Inflammatory macrophage treated with lipopolysaccharide for 4 hours (primary cell): ENCODE measurements at places on chromosomes 11 and 22.

DNA sequence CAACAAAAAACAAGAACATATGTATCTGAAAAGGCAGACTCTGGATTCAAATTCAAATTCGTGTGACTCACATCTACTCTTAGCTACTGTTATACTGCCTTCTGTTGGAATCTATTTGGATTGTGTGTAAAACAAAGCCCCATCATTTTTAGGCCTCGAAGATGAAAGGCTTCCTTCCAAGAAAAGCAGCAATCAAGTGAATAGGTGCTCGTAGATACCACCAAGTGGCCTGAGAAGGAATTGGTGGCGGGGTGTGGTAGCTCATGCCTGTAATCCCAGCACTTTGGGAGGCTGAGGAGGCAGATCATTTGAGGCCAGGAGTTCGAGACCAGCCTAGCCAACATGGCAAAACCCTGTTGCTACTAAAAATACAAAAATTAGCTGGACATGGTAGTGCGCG is 4.2 kb downstream of the GRAMD1B start:
- DNase-seq = no peak

- no peak for DNase-seq
These were observed 68.0 kb upstream of the OPCML start for GRCh38 chr11:133600306-133600705.

GRCh38 chr11:16392616-16393015 is 36.3 kb upstream of the SOX6 start:
- no peak for DNase-seq

GRCh38 chr22:47486569-47487312 is 724.3 kb downstream of the TBC1D22A start:
- no peak for DNase-seq
